ENCODE measurements at places on chromosomes 6 and 20.

DNA sequence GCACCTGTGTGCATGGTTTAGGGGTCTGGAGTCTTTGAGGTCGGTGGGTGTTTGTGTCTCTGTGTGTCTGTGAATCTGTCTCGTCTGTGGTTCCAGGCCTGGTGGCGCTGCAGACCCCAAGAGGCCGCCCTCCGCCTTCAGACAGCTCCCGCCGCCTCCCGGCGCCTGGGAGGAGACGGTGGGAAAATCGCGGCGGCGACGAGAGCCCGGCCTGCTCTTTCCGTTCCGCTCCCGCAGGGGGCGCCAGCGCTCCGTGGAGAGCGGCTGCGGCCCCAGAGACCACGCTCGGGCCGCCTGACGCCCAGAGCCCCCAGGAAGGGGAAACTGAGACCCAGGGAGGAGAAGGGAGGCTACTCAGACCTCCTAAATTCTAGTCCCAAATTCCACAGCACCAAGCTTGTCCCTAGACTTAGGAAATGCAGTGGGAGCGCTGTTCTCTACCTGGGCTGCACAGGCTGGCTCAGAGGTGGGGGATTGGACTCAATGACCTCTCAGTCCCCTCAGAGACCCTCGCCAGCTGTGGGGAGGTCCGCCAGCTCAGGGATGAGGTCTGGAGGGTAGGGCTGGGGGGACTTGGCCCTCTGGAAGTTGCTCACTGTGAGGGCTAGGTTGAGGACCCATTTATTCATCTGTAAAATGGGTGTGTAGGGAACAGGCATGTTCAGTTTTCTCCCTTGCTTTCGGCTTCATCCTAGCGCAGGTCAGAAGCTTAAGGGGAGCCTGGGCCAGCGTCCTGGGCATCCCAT lies 36.9 kb upstream of the BLCAP start:
- peak; percentile 19 for DNase-seq
- H3K4me3 ChIP-seq, result no peak overlapping the region
- H3K4me1 ChIP-seq, result peaks cover 3% of the 10 kb centered on the region
- peaks cover 21% of the 10 kb centered on the region for H3K27me3 ChIP-seq

GRCh38 chr6:36025260-36025931 lies 955 bp upstream of the SLC26A8 start:
- H3K27me3 ChIP-seq, result peaks cover 4% of the 10 kb centered on the region
- no peak for DNase-seq
- no peak overlapping the region for H3K4me3 ChIP-seq
- no peak overlapping the region for H3K27ac ChIP-seq
- H3K4me1 ChIP-seq, result no peaks in the 10 kb centered on the region

DNA sequence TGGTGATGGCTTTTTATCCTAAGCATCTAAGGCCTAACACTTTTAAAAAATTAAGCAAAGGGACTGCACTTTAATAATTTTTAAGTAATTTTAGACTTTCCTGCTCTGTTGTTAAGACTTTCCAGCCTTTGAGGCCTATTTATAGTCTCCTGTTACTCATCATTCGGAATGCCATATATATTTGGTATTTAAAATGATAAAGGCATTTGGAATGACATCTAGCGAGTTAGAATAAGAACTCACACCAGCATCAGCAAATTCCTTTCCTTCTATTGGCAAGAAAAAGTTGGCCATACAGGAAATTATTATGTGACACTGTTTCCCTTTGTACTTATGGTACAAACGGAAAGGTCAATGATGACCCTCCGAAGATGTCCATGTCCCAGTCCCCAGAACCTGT lies 88.1 kb upstream of the STMND1 start:
- H3K36me3 ChIP-seq, result no peaks in the 10 kb centered on the region
- H3K27ac ChIP-seq, result no peak overlapping the region
- no peak overlapping the region for H3K4me3 ChIP-seq
- peaks cover 5% of the 10 kb centered on the region for H3K27me3 ChIP-seq

DNA sequence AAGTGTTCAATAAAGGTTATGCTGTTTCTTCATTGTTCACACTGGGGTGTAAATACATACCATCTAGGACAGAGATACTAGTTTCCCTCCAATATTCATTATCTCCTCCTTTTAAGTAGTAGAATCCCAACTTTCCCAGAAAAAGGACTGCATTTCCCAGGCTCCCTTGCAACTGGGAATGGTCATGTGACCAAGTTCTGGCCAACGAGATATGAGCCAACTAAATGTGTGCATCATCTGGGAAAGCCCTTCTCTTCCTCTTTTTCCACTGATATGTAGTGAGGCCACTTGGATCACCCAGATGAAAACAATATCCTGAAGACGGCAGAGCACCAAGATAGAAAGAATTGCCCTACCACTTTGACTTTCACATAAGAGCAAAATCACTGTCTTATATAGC lies 97.9 kb upstream of the PTPRT start:
- H3K4me3 ChIP-seq, result no peak overlapping the region
- H3K27ac ChIP-seq, result no peak overlapping the region

GRCh38 chr20:40307997-40308396 lies 381.0 kb downstream of the MAFB start:
- DNase-seq, result no peak
- no peaks in the 10 kb centered on the region for H3K36me3 ChIP-seq
- no peaks in the 10 kb centered on the region for H3K4me1 ChIP-seq
- no peaks in the 10 kb centered on the region for H3K27me3 ChIP-seq

- no peak overlapping the region for H3K4me3 ChIP-seq
- H3K4me1 ChIP-seq, result no peaks in the 10 kb centered on the region
- H3K27ac ChIP-seq, result no peak overlapping the region
- no peaks in the 10 kb centered on the region for H3K36me3 ChIP-seq
- H3K27me3 ChIP-seq, result no peaks in the 10 kb centered on the region
These were observed 121.3 kb downstream of the DOK5 start for GRCh38 chr20:54596651-54597050.

- no peak overlapping the region for H3K4me3 ChIP-seq
- H3K36me3 ChIP-seq, result no peaks in the 10 kb centered on the region
- H3K4me1 ChIP-seq, result no peaks in the 10 kb centered on the region
- no peak overlapping the region for H3K27ac ChIP-seq
- no peak for DNase-seq
These were observed 677.2 kb upstream of the SLC35B3 start for GRCh38 chr6:9112544-9112943.

- H3K27ac ChIP-seq, result no peak overlapping the region
These were observed 19.8 kb downstream of the NEDD9 start for GRCh38 chr6:11212664-11213063.

DNA sequence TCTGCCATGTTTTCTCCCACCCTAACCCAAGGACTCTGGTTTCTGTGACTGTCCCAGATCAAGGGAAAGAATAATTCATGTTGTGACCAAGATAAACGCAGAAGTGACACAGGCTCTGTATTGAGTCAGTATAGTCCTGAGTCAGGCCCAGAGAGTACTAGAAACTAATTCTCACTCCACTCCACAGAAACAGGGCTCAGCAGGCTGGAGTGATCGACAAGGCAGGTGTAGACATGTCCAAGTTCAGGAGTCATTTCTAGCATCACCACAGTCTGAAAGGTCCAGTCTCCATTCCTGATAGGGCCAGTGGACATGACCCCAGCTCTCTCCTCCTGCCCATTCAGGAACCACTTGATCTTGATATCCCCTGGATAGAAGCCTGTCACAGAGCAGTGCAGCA lies 2.7 kb downstream of the HLA-DOB start:
- H3K4me3 ChIP-seq, result no peak overlapping the region
- peaks cover 21% of the 10 kb centered on the region for H3K27me3 ChIP-seq
- no peaks in the 10 kb centered on the region for H3K36me3 ChIP-seq
- H3K27ac ChIP-seq, result no peak overlapping the region
